ENCODE measurements at places on chromosomes 12 and 14.

- DNase-seq: peak; percentile 39
Measured at GRCh38 chr12:52278575-52279421, 4.4 kb downstream of the KRT86 start.

DNA sequence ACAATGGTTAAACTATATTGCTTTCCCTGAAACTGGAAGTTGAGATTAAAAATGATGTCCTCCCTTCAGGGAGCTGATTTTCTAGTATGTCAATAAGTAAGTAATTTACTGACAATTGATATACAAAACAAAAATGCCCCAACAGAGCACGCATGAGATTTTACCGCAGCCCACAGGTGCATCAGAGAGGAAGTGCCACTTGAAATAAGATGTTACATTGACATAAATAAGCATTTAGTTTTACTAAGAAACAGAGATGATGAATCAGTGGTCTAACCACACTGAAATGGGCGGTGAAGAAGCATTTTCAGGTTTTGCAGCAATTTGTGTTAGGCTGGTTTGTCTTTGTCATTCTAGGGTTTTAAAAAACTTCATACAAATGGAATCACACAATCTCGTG is 8.8 kb upstream of the CLECL1 start:
- peak; percentile 77 for DNase-seq

DNA sequence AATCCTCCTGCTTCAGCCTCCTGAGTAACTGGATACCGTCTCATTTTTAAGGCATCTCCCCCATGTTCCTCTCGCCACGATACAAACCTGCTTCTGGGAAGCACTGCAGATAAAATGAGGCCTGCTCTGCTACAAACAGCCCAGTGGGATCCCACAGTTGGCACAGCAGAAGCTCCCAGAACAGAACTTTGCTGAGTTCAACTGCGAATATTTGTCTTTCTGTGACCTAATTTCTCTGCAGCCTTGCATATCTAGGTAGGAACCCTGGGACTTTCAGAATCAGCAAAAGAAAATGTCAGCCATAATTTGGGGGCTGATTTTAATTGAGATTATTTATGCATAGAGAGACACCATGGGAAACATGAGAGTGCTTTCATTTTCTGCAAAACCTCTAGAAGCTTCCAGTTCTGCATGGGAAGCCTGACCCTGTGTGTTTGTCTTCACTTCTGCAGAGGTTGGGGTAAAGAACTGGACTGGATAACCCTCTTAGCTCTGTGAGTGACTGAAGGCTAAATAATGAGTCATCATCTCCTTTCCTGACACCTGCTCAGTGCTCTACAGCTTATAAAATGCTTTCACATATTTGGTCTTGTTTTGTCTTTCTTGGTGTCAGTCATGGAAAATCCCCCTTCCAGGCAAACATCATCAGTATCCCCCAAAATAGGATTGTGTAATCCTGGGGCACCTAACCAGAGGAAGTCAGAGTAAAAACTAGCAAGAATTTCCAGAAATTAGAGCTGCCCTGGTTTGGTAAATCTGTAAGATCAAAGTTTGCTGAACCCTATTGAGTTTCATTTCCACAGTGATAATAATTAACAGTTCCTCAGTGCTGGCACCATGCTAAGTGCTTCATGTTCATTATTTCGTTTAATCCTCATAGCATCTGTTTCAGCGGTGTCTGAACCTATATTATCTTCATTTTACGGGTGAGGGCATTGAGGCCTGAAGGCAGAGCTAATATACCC is 185.8 kb downstream of the SLC15A4 start:
- DNase-seq: no peak

- DNase-seq: no peak
Measured at GRCh38 chr12:58435647-58436046, 484.7 kb downstream of the LRIG3 start.

DNA sequence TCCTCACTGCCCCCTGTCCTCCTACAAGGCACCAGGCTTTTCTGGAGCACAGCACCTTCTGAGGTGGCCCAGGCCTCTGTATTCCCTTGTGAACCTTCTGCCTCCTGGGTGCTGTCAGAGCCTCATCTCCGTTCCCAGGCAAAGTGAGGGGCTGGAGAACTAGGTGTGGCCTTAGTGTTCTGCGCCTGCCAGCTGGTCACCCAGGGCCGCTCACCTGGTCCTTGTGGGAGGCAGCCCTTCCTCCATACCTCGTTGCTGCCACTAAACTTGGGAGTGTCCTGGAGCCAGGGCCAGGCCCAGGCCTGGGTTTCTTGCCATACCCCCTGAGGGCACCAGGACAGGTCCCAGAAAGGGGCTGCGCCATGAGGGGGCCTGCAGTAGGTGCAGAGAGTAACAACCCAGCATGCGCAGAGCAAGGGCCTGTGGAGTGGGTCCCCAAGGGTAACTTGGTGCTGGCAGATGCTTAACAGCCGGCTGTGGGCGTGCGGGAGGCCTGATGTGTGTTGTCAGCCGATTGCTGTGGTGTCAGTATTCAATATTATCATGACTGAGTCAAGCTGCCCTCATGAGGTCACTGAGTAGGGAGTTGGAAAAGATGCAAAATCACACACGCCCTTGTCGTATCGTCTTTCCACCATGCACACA is 17.1 kb downstream of the OTUB2 start:
- DNase-seq: no peak

DNA sequence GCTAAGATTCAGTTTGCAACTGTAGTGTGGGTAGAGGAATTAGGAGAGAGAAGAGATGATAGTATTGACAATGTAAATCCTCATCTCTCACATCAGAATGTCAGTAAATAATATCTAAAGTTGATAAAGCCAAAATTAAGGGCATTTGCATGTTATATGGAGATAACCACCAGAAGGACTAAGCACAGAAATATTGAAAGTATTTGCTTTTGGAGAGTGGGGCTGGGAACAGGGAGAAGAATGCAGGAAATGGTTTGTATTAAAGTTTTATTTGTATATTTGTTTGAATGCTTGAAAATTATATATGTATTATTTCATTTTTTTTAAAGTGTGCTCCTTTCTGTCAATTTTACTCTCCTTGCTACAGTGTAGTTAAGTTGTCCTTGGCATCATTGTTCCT is 491.4 kb downstream of the APAF1 start:
- DNase-seq: no peak

DNA sequence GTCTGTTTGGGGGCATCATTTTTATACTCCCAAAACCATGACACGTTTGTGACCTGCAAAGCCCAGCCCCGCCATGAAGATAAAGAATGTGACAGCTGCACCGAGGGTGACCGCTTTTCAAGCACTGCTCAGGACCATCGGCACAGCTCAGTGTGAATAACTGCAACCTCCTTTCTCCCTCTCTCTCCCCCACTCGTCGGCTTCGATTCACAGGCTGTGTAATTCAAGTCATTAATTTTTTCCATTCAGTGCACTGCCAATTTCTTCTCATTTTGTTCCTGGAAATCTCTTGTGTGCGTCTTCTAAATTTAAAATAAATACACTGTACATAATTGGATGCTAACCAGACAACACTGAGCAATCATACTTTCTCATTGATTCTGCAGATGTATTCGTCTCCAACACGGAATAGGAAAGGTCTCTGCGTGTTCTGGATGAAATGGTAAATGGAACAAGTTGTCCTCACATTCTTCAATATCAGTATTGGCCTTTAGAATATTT is 260.8 kb downstream of the TTC8 start:
- no peak for DNase-seq

GRCh38 chr12:100666588-100666987 is 93.1 kb downstream of the GAS2L3 start:
- DNase-seq: no peak

- no peak for DNase-seq
Measured at GRCh38 chr12:4849115-4849541, 60.6 kb upstream of the KCNA1 start.

DNA sequence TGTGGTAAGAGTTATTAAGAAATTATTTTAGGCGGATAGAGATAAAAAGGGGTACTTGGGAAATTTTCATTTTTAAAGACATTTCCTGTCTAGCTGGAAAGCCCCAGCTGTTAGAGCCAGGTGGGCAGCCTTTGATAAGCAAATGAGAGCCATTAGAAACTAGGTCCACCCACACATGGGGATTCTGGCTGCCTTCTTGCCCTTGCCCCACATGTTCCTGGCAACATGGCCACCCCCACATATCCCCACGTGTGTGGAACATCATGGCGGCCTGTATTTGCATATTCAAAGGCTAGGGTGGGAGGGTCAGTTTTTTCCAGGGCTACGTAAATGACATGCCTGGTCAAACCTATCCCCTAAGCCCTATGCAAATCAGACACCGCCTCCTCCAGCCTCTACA is 1382.1 kb downstream of the AACS start:
- DNase-seq: no peak

- no peak for DNase-seq
Measured at GRCh38 chr14:63432228-63432627, 110.9 kb downstream of the PPP2R5E start.

- DNase-seq: no peak
Measured at GRCh38 chr12:84974155-84974815, 61.7 kb upstream of the SLC6A15 start.

DNA sequence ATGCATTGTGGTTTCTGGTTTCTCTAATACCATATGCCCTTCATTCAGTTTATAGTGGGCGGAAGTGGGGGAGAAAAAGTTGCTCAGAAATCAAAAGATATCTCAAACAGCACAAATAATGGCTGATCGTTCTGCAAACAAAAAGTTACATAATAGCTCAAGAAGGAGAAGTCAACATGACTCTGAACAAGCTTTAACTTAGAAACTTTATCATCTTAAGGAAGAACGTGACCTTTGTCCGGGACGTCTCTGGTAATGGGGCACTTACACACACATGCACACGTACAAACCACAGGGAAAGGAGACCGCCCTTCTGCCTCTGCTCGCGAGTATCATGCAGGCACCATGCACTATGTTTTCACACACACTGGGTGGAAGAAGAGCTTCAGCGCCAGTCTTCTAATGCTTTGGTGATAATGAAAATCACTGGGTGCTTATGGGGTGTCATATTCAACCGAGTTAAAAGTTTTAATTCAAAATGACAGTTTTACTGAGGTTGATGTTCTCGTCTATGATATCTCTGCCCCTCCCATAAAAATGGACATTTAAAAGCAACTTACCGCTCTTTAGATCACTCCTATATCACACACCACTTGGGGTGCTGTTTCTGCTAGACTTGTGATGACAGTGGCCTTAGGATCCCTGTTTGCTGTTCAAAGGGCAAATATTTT is 4.7 kb downstream of the FOS start:
- DNase-seq: peak; percentile 37

DNA sequence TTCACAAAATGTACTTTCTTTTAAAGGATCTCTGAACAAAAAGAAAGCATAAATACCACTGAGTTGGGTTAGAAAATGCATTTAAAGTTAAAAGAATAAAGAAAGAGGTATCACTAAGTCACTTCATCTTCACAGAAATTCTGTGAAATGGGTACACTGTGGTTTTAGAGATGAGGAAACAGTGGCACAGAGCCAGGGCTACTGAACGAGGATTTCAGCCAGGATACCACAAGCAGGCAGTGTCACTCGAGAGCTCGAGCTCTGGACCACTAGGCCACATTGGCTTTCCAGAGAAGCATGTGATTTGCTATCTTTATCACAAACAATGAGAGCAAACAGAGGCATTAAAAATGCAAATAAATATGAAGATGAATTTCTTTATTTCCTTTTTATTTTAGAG is 51.0 kb downstream of the WDHD1 start:
- no peak for DNase-seq

DNA sequence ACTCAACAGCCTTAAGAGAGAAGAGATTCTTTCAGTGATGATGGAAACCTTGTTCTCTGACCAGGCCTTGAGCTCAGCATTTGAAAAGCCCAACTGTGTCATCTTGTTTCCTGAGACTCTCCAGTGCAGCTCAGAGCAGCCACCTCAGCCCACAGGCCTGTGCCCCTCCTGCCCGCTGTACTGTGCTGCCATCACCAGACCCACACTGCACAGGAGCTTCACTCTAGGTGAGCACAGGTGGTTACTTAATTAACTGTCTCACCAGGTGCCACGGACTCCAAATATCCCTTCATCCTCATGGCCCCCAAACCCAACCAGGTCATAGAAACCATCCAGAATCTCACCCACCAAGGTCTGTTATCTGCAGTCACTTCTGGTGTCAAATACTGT is 51.3 kb downstream of the JAG2 start:
- no peak for DNase-seq

DNA sequence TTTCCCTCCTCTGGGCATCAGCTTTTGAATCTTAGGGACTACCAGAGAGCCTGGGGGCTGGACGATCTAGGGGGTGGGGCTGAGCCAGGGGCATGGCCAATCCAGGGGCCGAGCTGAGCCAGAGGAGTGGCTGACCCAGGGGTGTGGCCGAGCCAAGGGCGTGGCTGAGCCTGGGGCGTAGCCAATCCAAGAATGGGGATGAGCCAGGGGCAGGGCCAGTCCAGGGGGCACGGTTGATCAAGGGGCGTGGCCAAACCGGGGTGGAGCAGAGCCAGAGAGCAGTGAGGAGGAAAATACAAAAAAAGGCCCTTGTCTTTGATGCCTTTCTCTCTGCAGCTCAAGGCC is 219.3 kb upstream of the NOS1 start:
- no peak for DNase-seq

DNA sequence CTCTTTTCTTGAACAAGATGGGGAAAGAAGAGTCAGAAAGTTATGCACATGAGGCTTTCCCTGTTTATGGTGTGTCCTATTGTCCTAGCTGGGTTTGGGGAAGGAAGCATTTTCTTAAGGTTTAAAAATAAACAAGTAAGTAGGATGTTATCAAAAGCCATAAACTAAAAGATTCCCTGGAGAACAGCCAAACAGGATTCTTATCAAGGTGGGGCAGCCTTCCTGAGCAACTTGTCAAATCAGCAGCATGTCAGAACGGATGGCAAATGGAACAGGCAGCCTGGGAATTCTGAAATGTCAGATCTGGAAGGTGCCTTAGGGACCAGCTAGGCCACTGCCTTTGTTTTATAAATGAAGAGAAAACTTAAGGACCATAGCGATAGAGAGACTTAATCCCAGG is 152.2 kb upstream of the RGS6 start:
- no peak for DNase-seq

- no peak for DNase-seq
Measured at GRCh38 chr12:15689751-15690191, 99.4 kb downstream of the EPS8 start.

- DNase-seq: peak; percentile 17
Measured at GRCh38 chr12:77152623-77153193, 87.3 kb upstream of the E2F7 start.

DNA sequence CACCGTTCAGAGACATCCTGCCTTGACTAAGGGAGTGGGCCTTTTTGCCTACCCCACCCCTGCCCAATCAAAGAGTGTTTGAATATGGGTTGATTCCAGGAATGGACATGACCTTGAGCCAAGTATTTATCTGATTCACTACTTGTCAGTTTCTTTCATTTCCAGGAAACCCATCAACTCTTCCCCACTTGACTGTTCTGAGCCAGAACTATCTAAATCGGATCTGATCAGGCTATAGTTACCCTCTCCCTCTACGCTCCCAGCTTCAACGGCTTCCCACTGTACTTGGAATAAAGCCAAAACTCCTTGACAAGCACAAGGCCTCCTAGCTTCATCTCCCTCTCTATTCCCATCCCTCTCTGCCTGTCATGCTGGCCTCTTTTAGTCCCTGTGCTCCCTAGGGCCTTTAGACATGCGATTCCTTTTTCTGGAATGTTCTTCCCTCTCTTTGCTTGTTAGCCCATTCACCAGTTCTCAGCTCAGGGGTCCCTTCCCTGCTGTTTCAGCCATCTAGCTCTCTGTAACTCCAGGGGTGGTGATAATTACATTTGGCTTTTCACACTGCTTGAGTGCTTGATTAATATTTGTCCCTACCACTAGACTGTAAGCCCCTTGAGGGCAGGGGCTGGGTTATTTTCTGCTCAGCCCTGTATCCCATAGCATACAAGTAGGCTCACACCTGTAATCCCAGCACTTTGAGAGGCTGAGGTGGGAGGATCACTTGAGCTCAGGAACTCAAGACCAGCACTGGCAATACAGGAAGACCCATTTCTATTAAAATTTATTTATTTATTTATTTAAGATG is 5.5 kb upstream of the ITPK1 start:
- no peak for DNase-seq
